Left lung (tissue), 14 donors: ENCODE measurements at places on chromosomes 6 and 20.

GRCh38 chr6:16799279-16800193 is 38.3 kb upstream of the ATXN1 start:
- no peak for DNase-seq

GRCh38 chr6:5302995-5303622 is 41.8 kb downstream of the FARS2 start:
- DNase-seq, result peak; percentile 57

DNA sequence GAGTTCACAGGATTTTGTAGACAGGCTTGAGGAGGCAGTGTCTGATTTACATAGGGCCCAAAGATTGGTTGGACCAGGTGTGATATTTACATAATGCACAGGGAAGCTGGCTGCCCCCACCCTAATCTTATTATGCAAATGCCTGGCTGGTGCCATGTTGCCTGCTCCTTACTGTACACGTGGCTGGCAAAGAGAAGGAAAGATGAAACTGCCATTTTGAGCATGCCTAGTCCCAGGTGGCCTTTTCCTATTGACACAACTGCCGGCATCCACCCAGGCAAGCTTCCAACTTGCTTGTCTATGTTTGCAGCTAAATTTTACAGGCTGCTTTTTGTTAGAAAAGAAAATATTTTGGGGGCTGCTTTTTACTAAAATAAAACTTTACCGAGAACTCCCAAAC is 174.6 kb downstream of the LMBRD1 start:
- no peak for DNase-seq

DNA sequence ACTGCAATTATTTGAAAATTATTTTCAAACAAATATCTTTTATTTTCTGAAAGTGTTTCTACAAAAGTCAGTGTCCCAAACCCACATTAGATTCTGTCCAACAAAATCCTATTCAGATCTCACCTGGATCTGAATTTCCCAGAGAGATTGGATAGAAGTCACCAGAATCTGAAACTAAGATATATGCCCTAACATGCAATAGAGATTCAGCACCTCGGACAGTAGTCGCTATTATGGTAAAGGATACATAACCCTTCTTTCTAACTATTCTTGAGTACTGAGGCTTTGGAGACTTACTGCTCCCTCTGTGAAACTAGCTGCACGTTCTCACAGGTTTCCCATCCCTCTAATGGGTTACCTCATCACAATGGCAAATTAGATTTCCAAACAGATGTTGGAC is 151.4 kb downstream of the ID4 start:
- no peak for DNase-seq

GRCh38 chr6:37280162-37280887 is 22.4 kb upstream of the TMEM217 start:
- no peak for DNase-seq

- DNase-seq, result no peak
These were observed 6.0 kb downstream of the SYTL3 start for GRCh38 chr6:158655569-158656450.
